ENCODE measurements at places on chromosomes 1 and 21.

GRCh38 chr1:45843474-45843905, 40.1 kb downstream of the MAST2 start:
- no peak for DNase-seq

- DNase-seq, result peak; percentile 12
Measured at GRCh38 chr1:44632598-44632997, 41.7 kb downstream of the TMEM53 start.

GRCh38 chr1:59678040-59678439, 136.7 kb upstream of the HOOK1 start:
- no peak for DNase-seq

- no peak for DNase-seq
Measured at GRCh38 chr1:55146781-55147180, 68.4 kb downstream of the USP24 start.

- peak; percentile 44 for DNase-seq
Measured at GRCh38 chr1:41850029-41850428, 68.7 kb downstream of the HIVEP3 start.

GRCh38 chr1:185157599-185158412, 839 bp downstream of the SWT1 start:
- DNase-seq, result no peak

All from activated CD4-positive, alpha-beta T cell treated with anti-CD3 and anti-CD28 coated beads for 48 hours (primary cell).